ENCODE measurements at places on chromosomes 11 and 22.

DNA sequence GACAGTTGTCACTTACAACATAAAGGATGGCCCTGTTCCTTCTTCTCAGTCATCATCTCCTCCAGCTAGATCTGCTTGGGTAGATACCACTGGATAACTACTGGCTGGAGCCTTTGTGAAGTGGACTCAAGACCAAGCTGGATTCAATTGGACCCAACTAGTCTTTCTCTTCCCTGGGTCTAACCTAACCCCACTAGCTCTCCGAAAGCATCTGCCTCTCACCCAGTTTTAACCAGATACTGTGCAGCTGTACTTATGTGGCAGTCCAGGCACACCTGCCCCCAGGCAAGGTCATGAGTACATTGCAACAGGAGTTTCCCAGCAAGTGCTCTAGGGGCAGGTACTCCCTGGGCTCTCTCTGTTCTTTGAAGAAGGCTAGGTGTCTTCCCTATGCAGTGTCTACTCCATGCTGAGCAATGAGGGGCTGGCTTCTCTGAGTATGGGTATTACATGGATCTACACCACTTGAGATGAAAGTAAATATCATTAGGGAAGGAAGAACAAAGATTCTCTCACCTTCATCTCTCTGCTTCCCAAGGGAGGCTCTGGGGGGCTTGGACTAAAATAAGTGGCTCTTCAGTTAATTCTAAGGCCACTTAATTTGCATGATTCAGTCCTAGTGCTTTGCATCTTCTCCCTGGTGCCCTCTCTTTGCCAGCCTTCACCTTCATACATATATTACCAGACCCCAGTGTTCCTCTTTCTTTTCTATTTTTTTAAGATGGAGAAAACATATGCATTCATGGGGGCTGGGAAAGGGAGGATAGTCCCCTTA lies 236.1 kb downstream of the NXPE2 start:
- DNase-seq = no peak

- DNase-seq = no peak
Measured at GRCh38 chr11:10550503-10551289, 9.7 kb upstream of the RNF141 start.

- DNase-seq = no peak
Measured at GRCh38 chr11:118792570-118793124, 1.7 kb upstream of the DDX6 start.

GRCh38 chr22:27541836-27542235 lies 259.7 kb downstream of the MN1 start:
- DNase-seq = no peak

DNA sequence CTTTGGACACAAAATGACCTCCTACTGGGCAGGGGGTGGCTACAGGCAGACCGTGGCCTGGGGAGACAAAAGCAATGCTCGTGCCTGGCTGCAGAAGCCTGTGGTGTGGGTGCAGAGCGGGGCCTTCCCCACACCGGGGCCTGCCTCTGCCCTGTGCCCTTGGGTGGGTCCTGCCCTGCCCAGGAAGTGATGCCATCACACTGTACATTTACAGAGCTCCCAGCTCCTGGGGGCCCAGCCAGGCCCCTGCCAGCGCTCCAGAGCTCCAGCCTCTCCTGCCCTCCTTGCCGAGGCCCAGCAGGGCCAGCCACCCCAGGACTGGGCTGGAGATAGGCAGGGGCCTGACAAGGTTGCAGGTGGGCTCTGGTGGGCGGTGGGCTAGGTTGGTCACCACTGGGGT lies 40.1 kb downstream of the MUC5B start:
- DNase-seq = no peak

- DNase-seq = no peak
Measured at GRCh38 chr22:29623059-29623458, 19.6 kb downstream of the NF2 start.

DNA sequence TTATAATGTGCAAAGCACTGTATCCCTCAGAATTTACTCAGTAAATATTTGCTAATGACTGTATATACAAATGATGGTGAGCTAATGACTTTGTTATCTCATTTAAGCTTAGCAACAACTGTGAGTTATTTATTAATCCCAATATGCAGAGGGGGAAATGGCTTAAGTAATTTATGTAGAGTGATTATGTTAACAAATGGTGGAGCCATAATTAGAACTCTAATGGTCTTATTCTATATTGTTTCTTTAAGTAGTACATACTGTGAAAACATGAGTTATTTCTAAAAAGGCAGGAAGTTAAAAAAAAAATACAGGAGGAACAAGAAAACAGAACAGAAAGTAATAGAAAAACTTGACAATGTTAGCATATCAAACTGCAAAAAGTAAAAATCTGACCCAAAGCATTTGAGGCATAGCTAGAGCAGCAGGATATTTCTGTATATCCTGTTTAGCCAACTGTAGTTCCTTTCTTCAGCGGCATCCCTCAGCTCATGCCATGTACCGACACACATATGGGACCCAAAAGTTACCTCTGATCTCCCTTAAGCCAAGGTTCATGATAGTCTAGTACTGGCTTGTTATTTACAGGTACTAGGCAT lies 94.2 kb downstream of the FCHSD2 start:
- no peak for DNase-seq

DNA sequence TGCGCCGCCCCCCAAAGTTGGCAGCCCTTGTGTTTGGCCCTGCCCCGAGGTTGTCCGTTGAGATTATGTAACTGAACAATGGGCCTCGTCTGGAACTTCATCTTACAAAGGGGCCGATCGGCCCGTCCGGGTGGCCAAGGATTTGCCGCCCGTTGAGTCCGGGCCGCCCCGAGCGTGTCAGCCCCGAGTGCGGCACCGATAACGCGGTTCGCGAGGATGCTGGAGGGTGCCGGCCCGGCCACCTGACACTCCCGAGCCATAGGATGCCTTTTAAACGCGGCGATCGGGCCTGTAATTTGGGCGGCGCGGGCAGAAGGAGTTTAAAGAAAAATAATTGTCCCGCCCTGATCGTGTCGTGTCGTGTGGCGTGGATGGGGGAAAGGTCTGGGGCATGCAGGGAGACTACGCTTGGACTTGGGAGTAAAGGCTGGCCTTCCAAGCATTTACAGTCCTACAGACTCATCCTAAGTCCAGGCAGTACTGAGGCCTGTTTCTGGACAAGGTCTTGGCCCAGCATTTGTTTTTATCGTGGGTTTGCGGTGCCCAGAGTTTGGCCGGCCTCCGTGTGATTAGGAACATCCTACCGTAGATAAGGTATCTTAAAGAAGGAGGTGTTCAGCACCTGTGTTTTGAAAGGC lies 1.3 kb downstream of the WEE1 start:
- no peak for DNase-seq

DNA sequence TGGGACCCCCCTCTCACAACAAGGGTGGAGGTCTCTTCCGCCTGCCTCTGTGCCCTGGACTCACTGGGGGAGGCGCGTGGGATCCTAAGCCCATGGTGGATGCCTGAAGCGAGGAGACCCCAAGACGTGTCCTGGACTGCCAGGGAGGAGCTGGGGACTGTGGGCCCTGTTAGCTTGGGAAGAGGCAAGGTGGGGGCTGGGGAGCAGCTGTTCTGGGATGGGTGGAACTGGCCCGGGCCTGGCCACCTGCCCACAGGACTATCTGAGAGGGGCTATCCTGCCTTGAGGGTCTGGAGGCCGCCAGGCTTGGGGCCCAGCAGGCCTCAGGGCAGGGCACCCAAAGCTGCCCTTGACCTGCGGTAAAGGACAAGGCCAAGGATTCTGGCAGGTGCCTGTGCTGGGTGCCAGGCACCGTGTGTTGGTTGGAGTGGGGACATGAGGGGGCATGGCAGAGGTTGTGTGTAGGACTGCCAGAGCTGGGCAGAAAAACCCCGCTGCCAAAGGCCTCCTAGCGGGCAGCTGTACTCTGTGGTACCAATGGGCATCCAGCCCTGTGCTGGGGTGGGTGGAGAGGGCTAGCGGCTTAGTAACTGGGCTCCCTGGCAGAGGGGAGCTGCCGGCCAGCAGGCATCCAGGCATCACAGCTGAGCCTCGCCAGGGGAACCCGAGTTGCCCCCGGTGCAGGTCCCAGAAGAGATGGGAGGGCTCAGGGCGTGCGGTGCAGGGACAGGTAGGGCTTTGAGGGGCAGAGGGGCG lies 670 bp downstream of the LSP1 start:
- DNase-seq = no peak

GRCh38 chr22:23571486-23571885 lies 8.6 kb downstream of the IGLL1 start:
- DNase-seq = no peak

GRCh38 chr11:27553186-27553585 lies 46.6 kb upstream of the LIN7C start:
- DNase-seq = no peak

DNA sequence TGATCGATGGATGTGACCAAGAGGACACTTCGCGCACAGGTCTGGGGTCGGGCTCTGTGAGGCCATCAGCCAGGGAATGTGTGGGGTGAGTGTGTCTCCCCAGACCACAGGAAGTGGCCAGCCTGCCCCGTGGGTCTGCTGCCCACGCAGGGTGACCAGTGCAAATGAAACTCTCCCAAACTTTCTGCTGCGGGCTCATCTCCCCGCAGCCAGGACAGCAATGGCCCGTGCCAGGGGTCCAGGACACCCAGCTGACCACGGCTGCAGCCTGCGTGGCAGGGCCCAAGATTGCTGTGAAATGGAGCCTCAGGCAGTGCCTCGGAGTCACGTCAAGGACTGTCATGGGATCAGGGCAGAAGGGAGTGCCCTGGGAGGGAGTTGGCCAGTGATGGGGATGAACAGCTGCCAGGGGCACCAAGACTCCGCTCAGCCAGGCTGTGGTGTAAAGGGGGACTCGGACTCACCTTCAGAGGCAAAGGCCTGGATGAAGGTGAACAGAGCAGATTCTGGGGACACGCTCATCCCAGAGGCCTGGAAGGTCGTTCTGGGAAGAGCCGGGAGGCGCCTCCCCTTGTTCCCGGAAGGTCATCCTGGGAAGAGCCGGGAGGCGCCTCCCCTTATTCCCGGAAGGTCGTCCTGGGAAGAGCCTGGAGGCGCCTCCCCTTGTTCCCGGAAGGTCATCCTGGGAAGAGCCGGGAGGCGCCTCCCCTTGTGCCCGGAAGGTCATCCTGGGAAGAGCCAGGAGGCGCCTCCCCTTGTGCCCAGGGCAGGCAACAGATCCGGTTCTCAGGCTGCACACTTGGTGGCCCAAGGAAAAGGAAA lies 252.6 kb downstream of the BRD1 start:
- DNase-seq = no peak

DNA sequence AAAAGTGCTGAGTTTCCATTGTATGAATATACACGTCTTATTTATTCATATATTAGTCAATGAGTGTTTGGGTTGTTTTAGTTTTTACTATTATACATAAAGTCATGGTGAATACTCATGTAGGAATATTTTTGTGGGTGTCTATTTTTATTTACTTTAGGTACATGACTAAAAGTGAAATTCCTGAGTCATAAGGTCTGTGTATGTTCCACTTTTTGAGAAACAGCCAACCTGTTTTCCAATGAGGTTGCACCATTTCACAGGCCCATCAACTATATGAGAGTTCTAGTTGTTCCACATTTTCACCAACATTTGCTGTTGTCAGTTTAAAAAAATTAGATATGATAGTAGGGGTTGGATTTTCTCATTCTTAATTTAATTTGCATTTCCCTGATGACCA lies 6.6 kb upstream of the OR6X1 start:
- no peak for DNase-seq

GRCh38 chr11:26936109-26936508 lies 57.8 kb upstream of the FIBIN start:
- DNase-seq = no peak

DNA sequence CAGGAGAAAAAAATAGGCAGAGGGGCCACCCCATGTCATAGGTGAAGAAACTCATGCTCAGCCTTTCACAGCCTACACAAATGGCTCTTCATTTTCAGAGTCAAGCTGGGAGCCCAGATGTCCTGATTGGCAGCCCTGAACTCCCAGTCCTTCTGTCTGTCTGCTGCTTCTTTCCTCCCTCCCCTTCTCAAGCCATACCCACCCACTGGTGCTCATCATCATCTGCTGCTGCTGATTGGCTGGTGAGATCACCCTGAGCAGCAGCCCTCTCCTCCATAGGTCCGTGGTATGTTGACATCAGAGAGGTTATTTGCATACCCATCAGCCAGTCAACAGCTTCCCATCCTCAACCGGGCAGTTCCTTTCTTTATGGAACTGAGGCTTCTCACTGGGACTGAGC lies 46.1 kb upstream of the PRDM11 start:
- DNase-seq = no peak

GRCh38 chr11:47573321-47573720 lies 5.4 kb downstream of the KBTBD4 start:
- DNase-seq = no peak

- no peak for DNase-seq
Measured at GRCh38 chr11:5071799-5072198, 2.4 kb downstream of the OR52E1 start.

DNA sequence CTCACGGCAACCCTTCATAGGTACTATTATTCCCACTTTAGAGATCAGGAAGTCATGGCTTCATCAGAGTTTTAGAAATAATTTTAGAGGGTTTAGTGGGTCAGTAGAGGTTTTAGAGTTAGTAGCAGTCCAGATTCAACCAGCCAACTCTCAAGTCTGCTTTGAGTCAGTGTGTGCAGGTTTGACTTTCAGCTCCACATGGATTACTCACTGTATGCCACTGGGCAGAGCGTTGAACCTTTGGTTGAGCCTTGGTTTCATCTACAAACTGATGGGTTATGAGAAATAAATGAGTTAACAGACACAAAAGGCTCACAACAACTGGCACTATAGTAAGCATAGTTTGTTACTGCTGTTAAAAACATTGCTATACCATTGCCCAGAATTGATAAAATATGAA lies 19.0 kb upstream of the TP53AIP1 start:
- no peak for DNase-seq

DNA sequence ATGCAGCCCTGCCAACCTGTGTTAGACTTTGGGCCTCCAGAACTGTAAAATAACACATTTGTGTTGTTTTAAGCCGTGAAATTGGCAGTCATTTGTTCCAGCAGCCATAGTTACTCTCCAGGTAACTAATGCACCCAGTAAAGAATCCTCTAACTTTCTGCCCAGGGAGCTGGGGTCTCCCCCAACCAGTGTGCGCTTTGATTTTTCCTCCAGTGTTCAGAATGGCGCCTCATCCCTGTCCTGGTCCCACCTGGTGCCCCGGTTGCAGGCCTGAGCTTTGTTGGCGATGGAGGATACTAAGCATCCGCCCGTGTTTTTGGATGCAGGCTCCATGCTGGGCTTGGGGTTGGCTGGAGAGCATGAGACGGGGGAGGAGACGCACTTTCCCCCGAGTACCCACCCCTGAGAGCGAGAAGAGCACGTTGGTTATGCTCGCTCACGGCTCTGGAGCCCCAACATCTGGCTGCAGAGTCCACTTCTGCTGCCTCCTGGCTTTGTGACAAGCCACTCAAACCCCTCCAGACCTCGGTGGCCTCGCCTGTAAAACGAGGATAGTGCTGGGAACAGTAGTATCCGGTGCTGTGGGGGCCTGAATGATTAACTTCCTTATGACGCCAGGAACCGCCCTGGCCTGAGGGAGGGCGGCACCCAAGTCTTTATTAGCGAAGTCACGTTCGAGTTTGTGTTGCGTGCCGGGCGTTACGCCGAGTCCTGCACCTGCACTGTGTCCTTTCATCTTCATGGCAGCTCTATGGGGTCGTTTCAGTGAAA lies 25.8 kb downstream of the MRGPRD start:
- no peak for DNase-seq

- DNase-seq = no peak
Measured at GRCh38 chr22:44108806-44109385, 71.8 kb upstream of the PARVG start.

Data from GOT3 (cell line).